ENCODE measurements at places on chromosomes 7 and 10.

- no peak for DNase-seq
Measured at GRCh38 chr7:44587843-44588711, 6.0 kb upstream of the TMED4 start.

DNA sequence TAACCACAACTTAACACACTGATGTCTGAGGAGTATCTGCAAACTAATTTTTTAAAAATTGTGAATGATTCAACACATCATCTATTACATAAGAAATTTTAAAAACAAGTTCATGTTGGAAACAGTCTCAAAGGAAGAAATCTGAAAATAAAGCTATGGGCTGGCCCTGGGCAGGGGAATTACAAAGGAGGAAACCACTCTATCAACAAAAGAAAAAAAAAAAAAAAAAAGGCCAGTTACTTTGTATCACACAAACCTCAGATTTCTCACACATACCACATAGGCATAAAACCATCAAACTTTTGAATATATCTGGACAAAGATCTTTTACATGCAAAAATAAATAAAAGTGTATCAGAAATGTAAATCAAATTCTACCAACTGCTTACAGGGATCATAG is 20.8 kb downstream of the TIAL1 start:
- DNase-seq = no peak

DNA sequence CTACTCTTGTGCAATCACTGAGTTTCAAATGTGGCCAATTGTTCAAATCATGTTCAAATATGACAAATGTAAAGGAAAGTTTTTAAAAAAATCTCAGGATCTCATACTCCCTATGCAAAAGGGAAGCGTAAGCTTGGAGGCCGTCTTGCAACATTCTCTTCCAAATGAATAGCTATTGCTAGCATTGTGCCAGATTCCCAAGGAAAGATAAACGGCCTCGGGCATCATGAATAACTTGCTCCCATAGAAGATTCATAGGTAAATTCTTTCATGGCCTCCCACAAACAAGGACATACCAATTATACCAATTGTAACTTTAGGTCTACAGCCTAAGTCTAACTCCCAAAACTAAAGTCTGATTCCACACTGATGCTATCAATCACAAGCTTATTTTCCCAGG is 416.9 kb downstream of the THSD7A start:
- no peak for DNase-seq

- DNase-seq = no peak
Measured at GRCh38 chr10:1141701-1142100, 85.5 kb downstream of the WDR37 start.

DNA sequence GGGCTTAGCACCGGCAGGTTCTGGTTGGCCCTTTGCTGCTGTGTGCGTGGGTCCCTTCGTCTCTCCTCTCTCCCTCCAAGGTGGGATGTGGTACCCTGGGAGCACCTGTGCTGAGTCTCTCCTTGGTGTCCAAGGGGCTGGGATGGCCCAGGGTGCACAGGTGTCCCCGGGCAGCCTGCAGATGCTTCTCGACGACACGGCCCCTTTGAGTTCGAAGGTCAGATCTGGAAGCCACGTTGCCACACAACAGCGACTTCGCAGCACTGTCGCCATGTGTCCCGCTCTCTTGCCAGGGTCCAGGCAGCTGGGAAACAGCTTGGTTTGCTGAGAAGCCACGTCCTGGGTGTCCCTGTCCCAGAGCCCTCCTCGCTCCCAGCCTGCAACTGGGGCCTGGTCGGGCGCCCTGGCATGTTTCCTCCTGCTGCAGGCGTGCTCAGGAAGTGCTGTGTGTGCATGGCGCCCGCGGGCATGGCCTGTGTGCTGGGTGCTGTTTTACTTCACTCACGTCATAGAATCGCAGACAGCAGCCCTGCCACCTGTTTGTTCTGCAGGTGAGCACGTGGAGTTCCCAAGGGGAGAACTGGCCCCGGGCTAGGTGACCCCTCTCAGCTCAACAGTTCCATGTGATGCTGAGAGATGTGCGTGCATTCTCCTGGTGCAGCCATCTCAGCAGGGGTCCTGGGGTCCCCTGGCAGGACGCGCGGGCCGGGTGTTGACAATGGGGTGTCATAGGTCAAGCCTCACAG is 70.9 kb downstream of the DNAJB6 start:
- no peak for DNase-seq

GRCh38 chr10:15188603-15189002 is 20.1 kb upstream of the NMT2 start:
- DNase-seq = no peak

DNA sequence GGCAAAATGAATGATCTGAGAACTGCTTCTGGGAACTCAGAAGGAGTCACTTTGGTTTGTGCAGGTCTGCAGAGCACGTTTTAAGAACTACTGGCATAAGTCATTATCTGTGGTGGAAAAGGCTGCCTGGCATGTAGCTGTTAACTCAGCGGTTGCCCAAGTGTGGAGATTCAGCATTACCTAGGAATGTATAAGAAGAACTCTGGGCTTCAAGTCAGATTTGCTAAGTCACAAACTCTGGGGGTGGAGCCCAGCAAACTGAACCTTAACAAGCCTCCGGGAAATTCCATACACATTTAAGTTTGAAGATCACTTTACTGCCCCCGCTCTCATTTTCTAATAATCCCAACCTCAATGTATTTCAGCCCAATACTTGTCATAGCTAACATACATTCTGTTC is 31.1 kb downstream of the PLXDC2 start:
- no peak for DNase-seq

- DNase-seq = no peak
Measured at GRCh38 chr10:87739703-87740102, 78.3 kb downstream of the ATAD1 start.

DNA sequence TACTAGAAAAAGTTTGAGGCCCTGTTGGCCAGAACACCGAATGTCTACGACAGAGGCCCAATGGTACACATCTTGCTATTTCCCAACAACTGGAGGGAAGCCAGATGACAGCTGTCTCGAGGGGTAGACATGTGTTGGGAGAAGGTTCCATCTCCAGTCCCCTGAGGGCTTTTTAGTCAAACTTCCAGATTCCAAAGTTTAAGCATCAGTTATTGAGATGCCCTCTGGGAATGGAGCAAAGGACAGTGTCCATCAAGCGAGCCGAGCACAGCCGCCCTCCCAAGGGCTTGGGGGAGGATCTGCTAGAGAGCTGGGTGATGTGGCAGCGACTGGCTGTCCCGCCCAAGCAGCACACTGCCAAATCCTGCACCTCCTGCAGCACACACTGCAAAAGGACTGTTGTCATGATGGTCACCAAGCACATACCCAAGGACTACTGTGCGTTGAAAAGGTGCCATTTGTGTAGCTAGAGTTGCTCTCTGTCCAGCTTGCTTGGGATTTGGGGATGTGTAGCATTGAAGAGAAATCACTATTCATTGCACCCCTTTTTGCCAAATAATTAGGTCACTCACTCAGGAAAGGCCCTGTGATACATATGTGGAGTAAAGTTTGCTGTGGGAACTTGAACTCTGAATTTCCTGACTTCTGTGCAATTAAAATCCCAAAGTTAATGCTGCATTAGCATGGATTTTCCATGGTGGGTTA is 164.6 kb downstream of the TRIL start:
- DNase-seq = no peak

GRCh38 chr10:126917975-126918908 is 13.0 kb downstream of the DOCK1 start:
- DNase-seq = no peak

- DNase-seq = no peak
Measured at GRCh38 chr7:30251708-30252329, 32.6 kb upstream of the ZNRF2 start.

- DNase-seq = no peak
Measured at GRCh38 chr7:139915268-139915863, 86.3 kb downstream of the TBXAS1 start.

- DNase-seq = no peak
Measured at GRCh38 chr7:137882261-137882668, 35.5 kb upstream of the DGKI start.

GRCh38 chr10:12550994-12551393 is 201.6 kb downstream of the CAMK1D start:
- DNase-seq = no peak

GRCh38 chr10:133166828-133167692 is 7.0 kb downstream of the KNDC1 start:
- DNase-seq = no peak

DNA sequence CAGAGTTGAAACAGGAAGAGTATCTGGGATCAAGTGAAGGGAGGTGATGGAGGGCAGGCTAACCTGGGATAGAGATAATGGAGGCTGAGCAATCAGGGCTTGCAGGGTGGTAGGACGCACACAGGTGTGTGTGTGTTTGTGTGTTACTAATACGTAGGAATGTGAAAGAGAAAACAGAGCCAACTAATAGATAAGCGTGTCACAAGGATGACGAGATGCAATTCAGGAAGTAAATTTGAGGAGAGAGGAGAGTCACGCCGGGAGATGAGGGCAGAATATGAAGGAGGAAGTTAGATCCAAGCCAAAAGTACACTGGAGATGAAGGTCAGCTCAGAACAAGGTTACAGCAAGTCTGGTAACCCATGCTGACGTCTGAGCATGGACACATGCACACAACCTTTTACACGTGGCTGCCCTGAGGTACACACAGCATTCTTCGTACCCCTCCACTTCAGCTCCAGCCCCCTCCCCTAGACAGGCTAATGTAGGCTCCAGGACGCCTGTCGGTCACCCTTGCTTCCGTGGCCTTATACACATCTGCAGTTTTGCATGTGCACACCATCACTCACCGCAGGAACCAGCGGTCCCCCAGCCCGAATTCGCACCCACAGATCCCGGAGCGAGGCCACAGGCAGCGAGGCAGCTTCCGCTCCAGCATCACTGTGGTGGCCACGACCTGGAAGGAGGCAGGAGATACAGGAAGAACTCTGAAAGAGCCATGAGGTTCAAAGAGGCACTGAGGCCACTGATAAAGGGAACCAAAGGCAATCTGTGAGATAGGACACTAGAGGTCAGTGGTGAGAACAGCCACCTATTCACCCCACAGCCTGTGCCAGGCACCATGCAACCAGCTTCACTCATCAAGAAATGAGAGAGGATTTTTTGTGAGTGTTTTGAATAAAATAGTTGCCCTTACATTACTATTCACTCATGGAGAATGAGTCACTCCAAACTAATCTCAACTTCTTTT is 23.7 kb upstream of the TRPV6 start:
- DNase-seq = no peak

DNA sequence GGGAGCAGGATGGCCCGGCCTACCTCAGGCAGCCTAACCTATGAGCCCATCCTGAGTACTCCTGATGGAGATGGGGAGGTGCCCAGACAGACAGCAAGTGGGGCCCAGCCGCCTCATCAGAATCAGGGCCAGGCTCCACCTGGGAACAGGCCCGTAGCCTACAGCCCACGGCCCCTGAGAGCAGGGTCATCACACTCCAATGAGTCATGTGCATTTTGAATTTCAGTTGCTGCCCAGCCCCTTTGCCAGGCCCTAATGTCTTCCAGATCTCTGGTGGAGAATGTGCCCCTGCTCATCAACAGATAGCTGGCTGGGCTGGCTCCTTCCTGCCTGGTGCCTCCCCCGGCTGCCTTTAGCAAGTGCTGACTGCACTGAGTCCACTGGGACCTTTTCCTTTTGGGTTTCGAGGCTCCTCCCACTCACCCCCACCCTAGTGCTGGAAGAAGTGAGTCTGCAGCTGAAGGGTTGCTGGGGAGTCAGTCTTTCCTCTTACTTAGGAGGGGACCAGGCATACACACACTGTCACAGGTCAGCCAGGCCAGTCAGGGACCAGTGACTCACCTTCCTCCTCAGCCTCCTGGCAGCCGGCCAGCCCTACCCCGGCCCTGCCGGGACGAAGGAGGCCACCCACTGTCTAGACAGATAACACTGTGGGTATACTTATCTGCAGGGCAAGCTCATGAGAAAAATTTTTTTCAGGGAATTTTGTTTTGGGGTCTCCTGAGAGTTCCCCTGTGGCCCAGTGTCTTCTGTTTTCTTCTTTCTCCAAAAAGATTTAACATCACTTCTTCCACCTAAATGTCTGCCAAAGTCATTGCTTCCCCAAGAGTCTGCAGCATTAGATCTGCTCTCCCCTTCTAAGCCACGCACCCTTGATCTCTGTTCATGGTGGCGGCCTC is 9.1 kb upstream of the ASIC3 start:
- peak; percentile 25 for DNase-seq

- DNase-seq = no peak
Measured at GRCh38 chr7:135499818-135500217, 10.1 kb downstream of the CNOT4 start.

GRCh38 chr7:18177815-18178660 is 150.4 kb upstream of the PRPS1L1 start:
- no peak for DNase-seq

GRCh38 chr10:62813981-62814380 is 2.2 kb downstream of the EGR2 start:
- DNase-seq = no peak

DNA sequence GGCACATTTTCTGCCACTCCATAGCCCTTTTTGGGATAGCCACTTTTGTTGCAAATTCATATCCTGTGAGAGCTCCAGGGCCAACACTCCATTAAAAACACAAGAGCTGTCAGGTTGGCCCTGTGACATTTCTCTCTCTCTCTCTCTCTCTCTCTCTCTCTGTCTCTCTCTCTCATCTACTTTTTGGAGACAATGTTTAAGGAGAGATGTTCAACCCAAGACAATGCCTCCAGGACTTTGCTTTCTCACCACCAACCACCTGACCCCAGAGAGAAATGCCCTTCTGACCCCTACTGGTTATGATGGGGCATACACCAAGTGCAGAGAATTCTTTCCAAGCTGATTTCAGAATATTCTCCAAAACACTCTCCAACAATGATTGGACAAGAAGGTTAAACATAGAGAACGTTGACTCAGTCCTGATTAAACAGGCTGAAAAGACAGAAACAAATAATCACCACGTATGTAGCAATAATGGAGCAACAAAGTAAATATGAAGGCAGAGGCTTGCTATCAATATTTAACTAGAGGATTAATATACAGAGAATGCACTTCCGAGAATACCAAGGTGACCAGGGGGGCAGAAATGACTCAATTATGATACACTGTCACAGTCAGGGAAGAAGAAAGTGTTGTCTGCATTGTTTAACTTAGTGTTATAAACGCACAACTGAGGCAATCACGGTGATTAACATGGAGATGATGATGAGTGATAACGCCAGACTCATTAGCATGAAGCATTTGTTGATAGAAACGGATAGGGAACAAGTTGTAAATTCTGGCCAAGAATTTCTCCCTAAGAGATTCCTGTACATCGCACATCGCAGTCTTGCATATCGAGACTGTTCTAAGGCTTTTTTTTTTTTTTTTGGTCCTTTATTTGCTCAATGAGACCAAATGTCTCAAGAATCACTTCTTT is 178.5 kb downstream of the NRP1 start:
- no peak for DNase-seq

- no peak for DNase-seq
Measured at GRCh38 chr10:3045471-3046209, 21.7 kb upstream of the PFKP start.

- DNase-seq = no peak
Measured at GRCh38 chr7:105719395-105719794, 138.1 kb upstream of the EFCAB10 start.

DNA sequence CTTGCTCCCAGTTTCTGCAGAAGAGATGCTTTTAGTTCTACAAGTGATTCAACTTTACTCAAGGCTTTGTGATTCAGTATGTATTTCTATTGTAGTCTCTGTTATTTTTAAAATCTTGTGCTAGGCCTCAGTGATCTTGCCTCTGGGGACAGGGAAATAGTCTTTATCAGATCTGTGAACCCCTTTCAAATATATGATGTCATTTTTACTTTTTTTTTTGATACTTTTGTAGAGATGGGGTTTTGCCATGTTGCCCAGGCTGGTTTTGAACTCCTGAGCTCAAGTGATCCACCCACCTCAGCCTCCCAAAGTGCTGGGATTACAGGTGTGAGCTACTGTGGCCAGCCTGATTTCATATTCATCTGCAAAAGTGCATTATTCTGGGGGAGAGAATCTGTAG is 3.4 kb downstream of the SNX10 start:
- DNase-seq = no peak
